ENCODE measurements at places on chromosomes 6 and 20. TPM values are rescaled to one million over a fixed set of nuclear protein-coding genes. Genes with fewer than 3 reads are reported as not detected.

Gene RNF182
- 8.7 TPM for total RNA-seq

Gene FILIP1
- total RNA-seq: 0.40 TPM

Gene MYT1
- total RNA-seq: not detected

Gene SLC22A23
- total RNA-seq: 1.5 TPM

Gene MPIG6B
- total RNA-seq: not detected

Gene TMEM170B
- 5.2 TPM for total RNA-seq

Gene TULP4
- total RNA-seq: 69.4 TPM

Gene CENPW
- 80.8 TPM for total RNA-seq

Gene MICA
- 34.9 TPM for total RNA-seq

Gene WFDC10B
- total RNA-seq: not detected

Gene PRSS16
- total RNA-seq: 4.3 TPM

Gene PAK5
- total RNA-seq: 0.46 TPM

DNA sequence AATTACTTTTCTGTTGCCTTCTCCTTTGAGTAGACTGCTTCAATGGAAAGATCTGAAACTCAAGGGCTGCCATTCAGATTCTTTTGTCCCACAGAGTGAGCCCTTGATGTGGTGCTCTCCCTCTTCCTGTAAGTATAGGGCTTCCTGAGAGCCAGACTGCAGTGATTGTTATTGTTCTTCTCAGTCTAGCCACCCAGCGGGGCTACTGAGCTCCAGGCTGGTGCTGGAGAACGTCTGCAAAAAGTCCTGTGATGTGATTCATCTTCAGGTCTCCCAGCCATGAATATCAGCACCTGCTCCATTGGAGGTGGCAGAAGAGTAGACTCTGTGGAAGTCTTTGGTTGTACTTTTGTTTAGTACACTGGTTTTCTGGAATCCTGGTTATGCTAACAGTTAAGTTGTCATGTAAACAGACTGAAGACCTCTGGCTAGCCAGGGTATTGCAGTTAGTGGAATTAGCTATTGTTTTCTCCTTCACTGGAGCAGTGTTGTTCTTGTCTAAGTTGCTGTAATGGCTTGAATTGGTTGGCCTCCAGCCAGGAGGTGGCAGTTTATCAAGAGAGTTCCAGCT, 240.9 kb downstream of the COL12A1 start:
- DNase-seq: no peak

DNA sequence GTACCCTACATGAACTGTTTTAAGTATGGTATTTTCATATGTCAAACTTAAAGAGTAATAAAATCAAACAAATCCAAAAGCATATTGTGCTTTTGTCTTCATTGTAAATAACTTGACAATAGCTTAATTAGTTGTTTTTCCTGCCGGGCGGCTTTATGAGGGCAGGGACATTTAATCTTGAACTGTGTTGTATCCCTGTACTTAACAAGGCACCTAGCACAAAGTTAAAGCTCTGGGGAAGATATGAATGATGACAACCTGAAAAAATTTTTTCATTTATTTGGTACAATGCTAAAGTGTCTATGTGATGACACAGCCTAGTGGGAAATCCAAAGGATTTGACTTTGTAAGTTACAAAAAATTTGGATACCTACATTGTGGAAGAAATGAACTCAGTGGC, 502 bp upstream of the HACE1 start:
- DNase-seq: no peak

DNA sequence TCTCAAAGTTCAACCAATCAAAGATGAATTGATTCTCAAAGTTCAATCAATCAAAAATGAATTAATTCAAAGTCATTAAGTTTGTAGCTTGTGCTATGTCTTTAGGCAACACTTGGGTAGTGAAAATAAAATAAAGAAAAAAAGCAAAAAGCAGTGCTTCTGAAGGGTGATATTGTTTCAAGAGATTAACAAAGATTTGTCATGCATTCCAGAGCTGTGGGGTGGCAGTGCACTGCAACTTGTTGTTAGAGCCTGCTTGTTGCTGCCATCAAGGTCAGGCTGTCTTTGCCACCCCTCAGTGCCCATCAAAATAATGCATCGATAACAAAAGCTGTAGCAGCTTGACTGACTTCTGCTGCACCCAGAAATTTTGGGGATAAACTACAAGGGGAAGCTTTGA, 128.6 kb downstream of the RNF144B start:
- DNase-seq: peak; percentile 48

DNA sequence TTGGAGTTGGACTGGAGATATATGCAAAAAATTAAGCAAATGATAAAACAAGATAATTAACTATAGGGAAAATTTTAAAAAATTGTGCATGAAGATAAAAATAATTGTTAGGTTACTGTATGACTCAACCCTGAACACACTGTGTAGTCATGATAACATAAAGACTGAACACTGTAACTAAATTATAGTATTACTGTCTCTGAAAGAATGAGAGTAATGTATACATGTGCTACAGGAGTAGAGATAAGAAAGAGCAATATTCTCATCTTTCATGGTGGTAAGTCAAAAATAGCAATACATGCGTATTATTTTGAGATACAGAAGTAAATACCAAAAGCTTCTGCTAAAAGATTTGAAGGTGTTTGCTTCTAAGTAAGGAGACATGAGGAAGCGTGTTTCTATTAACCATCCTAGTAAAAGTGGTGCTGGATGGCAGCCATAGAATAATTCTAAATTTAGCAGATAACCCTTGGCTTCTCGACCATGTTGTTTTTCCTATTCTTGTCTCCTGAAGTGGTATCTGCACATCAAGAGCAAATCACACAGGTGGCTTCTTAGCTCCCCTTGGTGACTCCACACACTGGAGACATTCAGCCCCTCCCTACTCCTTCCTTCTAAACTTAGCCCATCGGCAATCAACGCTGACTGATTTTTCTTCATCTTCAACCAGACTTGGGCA, 390.6 kb upstream of the PLCB4 start:
- no peak for DNase-seq

DNA sequence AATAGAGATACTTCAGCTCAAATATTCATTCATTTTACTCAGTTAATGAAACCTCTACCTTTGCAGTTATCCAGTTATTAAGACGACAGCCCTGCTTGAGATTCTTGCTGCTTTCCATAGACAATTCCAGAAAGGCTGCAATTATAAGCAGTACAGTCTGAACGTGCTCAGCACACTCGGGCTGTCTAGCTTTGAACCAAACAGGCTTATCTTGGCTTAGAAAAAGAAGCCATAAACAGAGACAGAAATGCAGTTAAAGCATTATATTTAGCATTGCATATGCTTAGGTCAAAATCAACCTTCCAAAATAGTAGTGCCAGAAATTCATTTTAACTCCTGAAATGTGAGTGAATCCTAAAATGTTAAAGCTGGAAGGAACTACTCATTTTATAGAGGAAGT, 204.1 kb upstream of the KCNQ5 start:
- no peak for DNase-seq

DNA sequence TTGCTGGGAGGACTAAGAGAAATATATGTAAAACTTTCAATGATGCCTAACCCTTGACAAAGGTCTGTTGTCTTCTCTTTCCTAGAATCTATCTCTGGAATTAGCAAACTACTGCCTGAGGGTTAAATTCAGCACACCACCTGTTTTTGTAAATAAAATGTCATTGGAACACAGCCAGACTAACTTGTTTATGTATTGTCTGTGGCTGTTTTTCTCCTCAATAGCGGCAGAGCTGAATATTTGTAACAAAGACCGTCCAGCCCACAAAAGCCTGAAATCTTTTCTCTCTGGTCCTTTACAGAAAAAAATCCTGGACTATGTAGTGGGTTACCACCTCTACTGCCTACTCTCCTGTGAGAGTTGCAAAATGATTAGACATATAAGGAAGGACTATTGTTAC, 33.3 kb upstream of the SYNDIG1 start:
- DNase-seq: no peak

DNA sequence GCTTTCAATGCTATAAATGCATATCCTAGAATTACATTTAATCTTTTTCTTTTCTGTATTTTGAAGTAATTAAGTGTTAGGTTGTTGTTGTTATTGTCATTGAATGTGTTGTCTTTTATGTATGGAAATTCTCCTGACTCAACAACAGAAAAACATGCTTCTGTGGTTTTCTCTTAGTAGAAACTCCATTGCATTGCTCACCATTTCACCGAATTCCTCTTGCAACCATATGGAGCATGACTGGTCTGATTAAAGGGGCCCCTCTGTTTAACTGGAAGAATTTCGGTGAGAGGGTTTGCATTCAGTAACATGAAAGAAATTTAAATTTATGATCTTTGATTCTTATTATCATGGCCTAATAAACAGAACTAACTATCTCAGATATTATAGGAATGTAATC, 454.3 kb upstream of the JARID2 start:
- peak; percentile 29 for DNase-seq

GRCh38 chr6:151493804-151494234, at the start of gene CCDC170:
Gene CCDC170, plus strand, starts transcription at chr6:151494017. Its CDS starts 112 bp downstream, at chr6:151494129.
- peak; percentile 62 for DNase-seq

GRCh38 chr6:105592329-105592728, 189.4 kb upstream of the PREP start:
- peak; percentile 93 for DNase-seq

DNA sequence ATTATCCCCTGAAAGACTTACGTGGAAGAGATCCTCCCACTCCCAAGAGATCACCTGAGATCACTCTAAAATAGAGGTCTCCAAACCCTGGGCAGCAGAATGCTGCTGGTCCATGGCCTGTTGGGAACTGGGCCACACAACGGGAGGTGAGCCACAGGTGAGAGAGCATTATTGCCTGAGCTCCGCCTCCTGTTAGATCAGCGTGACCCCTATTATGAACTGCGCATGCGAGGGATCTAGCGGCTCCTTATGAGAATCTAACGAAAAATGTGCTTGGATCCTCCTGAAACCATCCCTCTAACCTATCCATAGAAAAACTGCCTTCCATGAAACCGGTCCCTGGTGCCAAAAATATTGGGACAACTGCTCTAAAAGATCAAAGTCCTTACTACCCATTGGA, 1057.4 kb downstream of the EPHA7 start:
- no peak for DNase-seq

GRCh38 chr6:21953831-21954801, 342.7 kb downstream of the PRL start:
- peak; percentile 90 for DNase-seq

DNA sequence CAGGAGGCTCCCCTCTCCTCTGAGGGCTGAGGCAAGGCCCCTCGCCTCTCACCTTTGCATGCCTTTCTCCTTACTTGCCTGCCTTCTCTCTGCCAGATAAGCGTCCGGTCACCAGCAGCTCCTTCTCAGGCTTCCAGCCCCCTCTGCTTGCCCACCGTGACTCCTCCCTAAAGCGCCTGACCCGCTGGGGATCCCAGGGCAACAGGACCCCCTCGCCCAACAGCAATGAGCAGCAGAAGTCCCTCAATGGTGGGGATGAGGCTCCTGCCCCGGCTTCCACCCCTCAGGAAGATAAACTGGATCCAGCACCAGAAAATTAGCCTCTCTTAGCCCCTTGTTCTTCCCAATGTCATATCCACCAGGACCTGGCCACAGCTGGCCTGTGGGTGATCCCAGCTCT, 21.3 kb upstream of the PPARD start:
- no peak for DNase-seq

DNA sequence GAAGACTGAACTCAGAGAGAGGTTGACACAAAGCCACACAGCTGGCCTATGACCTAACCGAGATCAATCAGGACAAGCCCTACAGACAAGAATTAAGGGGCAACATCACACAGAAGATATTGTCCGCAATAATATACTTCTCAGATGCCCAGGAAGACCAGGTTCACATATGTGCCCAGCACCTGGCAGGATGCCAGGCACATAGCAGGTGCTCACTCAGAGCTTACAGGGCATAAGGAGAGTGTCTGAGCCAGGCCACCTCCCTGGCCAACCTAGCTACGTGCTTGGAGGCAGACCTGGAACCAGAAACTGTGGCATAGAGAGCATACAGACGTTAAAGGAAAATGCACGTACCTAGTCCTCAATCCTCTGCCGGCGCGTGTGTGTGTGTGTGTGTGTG, 87.0 kb upstream of the LRFN2 start:
- no peak for DNase-seq

DNA sequence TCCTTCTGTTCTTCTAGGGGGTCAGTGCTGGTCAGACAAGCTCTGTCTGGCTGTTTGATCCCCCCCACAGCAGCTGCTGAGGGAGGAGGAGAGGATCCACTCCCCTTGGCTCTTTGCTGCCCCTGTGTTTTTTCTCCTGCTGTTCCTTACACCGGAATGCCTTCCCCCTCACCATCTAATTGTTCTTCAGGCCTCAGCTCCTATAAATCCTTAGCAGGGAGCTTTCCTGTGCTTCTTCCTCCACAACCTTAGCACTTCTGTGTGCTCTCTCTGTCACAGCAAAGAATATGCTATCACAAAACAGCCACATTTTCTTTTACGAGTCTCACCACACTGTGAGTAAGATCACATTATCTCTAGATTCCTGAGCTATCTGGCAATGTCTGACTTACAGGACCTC, 196.6 kb downstream of the OTOR start:
- DNase-seq: no peak

- no peak for DNase-seq
Observed at GRCh38 chr6:83960664-83961063, 72.9 kb upstream of the MRAP2 start.

- no peak for DNase-seq
Observed at GRCh38 chr6:45795678-45796077, 220.0 kb downstream of the CLIC5 start.

DNA sequence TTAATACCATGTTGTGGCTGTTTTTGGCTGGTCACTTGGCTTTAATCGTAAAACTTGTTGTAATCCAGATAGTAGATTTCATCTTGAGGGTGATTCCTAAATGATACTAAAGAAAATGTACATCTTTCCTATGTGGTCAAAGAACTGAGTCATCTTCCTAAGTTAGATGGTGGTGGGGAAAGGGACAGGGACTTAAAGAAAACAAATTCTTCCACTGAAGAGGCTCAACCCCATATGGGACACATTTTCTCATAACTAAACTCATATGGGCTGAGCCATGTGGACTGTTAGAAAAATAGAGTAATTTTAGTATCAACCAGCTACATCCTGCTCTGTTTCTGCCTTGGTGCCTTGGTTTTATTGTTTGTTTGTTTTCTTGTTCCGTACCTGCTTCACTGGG, 155.8 kb downstream of the TSHZ2 start:
- no peak for DNase-seq

DNA sequence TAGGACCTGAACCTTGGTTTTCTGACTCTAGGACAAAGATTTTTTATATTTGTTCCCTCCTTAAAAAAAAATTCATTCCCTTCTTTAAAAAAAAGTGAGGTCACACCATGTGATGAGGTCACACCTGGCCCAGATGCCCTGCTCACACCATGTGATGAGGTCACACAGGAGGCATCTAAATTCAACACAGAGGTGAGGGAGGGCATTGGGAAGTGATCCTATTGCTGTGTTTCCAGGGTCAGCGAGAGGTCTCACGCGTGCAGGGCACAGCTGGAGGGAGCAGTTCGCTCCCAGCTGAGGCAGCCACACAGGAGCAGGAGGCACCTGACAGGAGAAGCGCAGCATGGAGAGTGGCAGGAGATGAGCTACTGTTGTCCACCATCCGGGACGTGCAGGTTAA, 92.5 kb downstream of the SLC22A23 start:
- DNase-seq: no peak

DNA sequence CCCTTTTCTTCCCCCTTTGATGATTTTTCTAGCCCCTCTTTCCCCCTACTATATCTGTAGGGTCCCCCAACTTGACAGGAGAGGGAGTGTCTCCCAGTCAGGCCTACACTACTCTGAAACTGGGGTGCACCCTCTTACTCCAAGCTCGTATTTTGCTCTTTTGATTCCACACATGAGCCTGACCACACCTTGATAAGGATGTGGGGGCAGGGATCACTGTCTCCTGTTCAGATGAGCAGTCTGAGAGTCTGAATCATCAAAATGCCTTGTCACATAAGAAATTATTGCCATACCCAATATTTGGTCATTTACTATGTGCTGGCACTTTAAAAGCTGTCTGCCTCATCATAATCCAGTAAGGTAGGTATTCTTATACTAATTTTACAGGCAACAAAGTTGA, 15.9 kb downstream of the PNPLA1 start:
- no peak for DNase-seq

Measured in Daoy (cell line).